ENCODE measurements at places on chromosomes 11 and 22. TPM values are rescaled to one million over a fixed set of nuclear protein-coding genes. Genes with fewer than 3 reads are reported as not detected.

SWAP70 gene
- 30.0 TPM for total RNA-seq

MPEG1 gene
- not detected for total RNA-seq

CHADL gene
- not detected for total RNA-seq

YAP1 gene
- total RNA-seq, result 65.6 TPM

LRRC74B gene
- total RNA-seq, result not detected

TUB gene
- total RNA-seq, result 6.5 TPM

P4HA3 gene
- total RNA-seq, result 51.3 TPM

CHST1 gene
- 2.3 TPM for total RNA-seq

ZFPL1 gene
- total RNA-seq, result 33.1 TPM

MMP1 gene
- 0.78 TPM for total RNA-seq

SLC35F2 gene
- 46.4 TPM for total RNA-seq

OR52I1 gene
- total RNA-seq, result not detected

DUSP18 gene
- 5.3 TPM for total RNA-seq

C11orf65 gene
- total RNA-seq, result not detected

FAM111B gene
- total RNA-seq, result 7.7 TPM

SEZ6L gene
- not detected for total RNA-seq

SIAE gene
- 15.5 TPM for total RNA-seq

HDHD5 gene
- 46.8 TPM for total RNA-seq

FAM83F gene
- total RNA-seq, result not detected

OR4B1 gene
- not detected for total RNA-seq
